ENCODE measurements at places on chromosomes 11 and 22.

DNA sequence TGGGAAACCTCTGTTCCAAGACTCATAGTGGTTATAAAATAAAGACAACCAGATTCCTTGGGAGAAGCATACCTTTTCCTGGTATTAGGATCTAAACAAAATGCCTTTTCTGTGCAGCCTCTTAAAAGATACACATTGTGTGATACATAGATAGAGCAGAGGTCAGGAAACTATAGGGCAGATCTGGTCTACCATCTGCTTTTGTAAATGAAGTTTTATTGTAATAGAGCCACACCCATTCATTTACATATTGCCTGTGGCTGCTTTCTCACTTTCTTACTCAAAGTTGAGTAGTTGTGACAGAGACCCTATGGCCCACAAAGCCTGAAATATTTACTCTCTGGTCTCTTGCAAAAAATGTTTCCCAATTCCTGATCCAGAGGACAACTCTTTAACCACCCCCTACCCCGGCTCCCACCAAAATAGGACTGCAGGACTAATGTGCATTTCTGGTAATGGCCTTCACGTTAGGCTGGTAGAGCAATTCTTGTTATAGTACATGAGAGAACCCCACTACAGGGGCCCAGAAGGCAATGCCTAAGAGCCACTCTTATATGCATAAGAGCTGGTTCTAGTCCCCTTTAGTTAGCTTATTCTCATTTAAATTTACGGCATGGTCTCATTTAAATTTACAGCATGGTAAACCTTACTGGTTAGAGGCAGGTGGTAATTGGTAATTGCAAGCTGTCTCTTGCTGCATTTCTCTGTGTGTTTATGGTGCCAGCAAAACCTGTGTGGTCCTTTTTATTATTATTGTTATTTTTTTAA lies 76.8 kb upstream of the YWHAH start:
- no peak for DNase-seq

DNA sequence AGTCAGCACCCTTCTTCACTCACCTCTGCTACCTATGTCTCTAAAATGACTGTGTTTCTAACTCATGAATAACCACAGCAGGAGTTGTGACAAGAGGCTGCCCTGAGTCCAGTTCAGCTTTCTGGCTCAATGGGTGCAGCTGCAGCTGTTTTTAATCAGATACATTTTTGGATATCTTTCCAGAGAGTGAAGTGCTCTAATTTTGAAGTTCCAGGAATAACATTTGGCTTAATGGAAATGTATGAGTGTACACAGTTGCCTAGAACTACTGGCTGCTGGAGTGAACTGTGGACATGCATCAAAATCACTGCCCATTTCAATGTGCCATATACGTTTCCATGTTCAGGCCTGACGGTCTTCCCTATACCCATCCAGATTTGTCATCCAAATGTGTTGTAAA lies 769.5 kb upstream of the ANO3 start:
- no peak for DNase-seq

- DNase-seq, result no peak
Measured at GRCh38 chr11:47483457-47483856, 34.5 kb upstream of the RAPSN start.

GRCh38 chr22:30695351-30695851 lies 727 bp downstream of the OSBP2 start:
- no peak for DNase-seq

- DNase-seq, result no peak
Measured at GRCh38 chr11:73059915-73060314, 82.2 kb downstream of the FCHSD2 start.

GRCh38 chr22:49016909-49017481 lies 810.7 kb downstream of the BRD1 start:
- DNase-seq, result no peak

- DNase-seq, result peak; percentile 84
Measured at GRCh38 chr11:120929664-120930154, 94.2 kb upstream of the TBCEL start.

DNA sequence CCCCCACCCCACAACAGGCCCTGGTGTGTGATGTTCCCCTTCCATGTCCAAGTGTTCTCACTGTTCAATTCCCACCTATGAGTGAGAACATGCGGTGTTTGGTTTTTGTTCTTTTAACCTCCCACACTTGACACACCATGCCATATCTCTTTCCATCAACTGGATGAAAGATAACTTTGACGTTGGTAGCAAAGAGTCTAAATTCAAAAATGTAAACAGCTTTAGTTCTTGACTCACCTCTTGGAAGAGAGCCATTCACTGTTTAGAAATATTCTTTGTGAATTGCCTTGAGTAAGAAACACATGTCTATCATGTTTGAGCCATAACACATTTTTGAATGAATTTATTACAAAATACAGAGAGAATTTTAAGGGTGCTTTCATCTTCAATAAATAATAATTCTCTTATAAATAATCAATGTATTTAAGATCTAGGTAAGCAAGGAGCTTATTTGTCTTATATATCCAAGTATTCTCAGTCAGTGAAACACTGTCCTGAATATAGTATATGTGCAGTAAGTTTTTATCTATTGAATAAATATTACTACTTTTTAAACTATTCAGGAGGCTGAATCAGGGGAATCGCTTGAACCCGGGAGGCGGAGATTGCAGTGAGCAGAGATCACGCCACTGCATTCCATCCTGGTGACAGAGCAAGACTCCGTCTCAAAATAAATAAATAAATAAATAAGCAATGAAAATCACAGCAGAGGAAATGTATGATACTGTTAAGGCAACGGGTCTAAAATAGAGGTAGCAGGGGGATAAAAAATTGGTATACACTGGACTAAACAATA lies 6.7 kb downstream of the CARD18 start:
- DNase-seq, result no peak

DNA sequence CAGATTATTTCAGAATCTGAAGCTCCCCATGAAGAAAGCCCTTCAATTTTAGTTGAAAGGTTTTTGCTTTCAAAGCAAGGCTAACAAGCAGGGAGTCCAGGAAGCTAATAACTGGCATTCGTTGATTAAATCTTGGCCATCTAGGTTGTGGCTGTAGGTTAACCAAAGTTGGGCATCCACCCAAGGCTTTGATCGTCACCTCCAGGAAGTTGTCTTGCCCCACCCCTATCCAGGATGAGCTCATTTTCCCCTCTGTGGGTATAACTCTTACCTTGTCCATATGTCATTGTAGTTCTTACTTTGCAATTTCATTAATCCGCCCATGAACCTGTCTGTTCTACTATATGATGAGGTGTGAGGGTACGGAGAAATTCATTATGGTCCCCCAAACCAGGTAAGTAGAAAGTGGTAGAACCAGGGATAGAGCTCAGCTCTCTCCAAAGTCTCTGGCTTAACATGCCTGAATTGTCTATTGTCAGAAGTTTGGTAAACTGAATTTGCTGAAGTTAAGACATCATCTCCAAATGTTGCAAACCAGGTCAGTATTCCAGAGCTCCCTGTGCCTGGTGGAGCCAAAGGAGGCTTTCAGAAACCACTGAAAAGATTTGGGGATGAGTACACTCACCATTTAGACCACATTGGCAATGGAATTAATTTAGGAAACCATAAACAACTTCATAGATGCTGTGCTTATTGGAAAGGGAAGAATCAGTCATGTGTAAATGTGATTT lies 97.1 kb downstream of the CD44 start:
- DNase-seq, result no peak

- DNase-seq, result no peak
Measured at GRCh38 chr11:118232659-118233058, 7.8 kb upstream of the JAML start.

GRCh38 chr11:1389932-1390568 lies at the start of gene BRSK2:
Gene BRSK2, plus strand, starts transcription at chr11:1389934. Its CDS starts 351 bp downstream, at chr11:1390285.
- DNase-seq, result no peak

DNA sequence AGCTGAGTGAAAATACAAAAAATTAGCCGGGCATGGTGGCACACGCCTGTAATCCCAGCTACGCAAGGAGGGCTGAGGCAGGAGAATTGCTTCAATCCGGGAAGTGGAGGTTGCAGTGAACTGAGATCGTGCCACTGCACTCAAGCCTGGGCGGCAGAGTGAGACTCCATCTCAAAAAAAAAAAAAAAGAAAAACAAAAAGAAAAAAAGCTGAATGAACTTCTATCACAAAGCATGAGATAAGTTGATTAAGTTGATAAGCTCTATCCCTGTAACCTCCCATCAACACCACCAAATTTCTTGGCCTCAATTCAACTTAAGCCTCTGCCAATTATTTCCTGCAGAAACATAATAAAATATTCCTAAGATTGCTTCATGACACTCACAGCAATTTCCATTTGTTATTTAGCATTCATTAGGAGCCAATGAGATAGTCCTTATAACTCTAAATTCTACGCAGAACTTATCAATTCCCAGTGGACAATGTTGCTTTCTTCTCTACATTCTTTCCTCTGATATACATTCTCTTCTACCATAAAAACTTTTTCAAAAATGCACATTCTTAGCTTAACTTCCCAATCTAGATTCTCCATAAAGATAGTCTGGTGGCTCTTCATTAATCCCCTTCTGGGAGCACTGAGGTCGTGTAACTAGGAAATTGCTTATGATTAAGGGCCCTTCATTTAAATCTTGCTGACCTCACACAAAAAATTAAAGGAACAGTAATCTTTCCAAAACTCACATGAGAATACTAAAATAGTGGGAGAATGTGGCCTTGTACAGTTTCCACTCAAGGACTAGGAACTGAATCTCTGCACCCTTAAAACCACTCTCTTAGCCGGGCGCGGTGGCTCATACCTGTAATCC lies 2.9 kb downstream of the AMBRA1 start:
- no peak for DNase-seq
